ENCODE measurements at places on chromosomes 5 and 9.

- DNase-seq: no peak
These were observed 101.7 kb downstream of the RANBP17 start for GRCh38 chr5:170963521-170963920.

DNA sequence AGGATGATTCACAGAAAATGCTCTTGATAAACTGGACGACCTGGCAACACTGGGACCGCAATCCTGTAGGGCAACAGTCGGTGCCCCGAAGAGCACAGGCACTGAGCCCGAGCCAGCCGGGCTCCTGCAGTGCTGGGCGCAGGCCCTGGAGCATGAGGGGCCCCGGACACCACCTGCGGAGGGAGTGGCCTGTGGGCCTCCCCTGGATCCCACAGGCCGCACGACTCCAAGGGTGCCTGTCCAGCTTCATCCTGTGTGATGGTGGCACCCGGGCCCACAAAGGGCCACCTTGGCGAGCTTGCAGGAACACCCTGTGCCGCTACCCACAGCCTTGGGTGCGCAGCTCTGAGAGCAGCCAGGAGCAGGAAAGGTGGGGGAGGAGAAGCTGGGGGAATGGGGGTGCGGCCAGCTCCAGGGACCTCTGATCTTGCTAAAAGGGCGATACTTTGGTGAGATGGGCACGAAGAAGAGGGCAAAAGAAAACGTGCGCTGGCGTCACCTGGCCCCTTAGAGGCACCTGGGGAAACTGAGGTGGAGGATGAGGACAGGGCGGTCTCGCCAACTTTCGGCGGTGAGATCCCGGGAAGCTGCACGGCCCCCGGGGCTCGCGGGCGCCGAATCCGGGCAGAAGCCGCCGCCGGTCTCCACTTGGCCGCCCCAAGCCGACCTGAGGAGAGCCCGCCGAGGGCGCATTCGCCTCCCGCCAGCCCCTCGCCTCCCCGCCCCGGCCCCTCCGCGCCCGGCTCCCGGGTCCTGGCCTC, 722 bp downstream of the TBC1D9B start:
- DNase-seq: no peak

DNA sequence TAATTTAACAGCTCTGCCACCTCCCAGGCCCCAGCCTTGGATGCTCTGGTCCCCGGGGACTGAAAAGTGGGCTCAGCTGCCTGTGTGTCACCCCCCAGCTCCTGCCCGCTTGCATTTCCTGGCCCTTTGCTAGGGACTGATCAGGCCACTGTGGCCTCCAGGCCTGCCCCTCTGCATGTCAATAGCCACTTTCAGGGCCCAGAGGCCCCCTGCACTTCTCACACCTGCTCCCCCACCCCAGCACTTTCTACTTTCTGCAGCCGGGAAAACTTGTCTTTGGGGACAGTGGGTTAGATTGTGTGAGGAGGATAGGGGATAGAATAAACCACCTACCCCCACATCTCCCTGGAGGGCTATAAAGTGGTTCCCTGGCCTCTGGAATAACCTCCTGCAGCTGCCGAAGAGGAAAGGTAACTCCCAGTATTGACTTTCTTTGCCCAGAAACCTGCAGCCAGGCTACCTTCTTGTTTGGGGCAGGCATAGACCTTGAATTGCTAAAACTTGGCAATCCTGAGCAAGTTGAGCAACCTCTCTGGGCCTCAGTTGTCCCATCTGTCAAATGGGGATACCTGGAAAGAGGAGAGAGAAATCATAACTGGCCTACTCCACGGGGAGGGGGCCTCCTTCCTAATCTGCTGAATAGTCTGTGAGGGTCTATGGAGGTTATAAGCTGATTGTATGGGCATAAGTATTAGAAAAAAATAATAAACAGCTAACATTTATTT, 7.8 kb downstream of the AIF1L start:
- no peak for DNase-seq

GRCh38 chr9:27195191-27195590, 86.2 kb downstream of the TEK start:
- no peak for DNase-seq

DNA sequence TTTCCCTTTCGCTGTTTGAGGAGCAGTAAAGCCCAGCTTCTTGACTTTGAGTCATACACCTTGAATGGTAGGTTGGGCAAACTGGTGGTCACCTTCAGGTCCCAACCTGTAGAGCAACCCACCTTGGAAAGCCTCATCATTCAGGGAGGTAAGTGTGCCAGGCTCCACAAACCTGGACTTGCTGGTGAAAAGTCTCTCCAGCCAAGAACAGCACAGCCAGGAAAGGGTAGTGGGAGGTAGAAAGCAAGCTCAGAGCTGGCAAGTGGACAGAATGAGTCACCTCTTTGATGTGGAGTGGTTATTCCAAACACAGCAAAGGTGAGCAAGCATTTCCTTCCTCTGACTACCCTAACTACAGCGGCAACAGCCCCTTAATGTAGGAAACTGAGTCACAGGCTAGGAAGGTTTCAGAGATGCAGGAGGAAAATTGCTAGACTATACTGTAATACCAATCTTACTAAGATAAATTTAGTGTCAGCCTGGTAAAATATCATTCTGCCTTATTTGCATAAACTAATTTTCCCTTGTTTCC, 117.5 kb upstream of the MTAP start:
- no peak for DNase-seq

DNA sequence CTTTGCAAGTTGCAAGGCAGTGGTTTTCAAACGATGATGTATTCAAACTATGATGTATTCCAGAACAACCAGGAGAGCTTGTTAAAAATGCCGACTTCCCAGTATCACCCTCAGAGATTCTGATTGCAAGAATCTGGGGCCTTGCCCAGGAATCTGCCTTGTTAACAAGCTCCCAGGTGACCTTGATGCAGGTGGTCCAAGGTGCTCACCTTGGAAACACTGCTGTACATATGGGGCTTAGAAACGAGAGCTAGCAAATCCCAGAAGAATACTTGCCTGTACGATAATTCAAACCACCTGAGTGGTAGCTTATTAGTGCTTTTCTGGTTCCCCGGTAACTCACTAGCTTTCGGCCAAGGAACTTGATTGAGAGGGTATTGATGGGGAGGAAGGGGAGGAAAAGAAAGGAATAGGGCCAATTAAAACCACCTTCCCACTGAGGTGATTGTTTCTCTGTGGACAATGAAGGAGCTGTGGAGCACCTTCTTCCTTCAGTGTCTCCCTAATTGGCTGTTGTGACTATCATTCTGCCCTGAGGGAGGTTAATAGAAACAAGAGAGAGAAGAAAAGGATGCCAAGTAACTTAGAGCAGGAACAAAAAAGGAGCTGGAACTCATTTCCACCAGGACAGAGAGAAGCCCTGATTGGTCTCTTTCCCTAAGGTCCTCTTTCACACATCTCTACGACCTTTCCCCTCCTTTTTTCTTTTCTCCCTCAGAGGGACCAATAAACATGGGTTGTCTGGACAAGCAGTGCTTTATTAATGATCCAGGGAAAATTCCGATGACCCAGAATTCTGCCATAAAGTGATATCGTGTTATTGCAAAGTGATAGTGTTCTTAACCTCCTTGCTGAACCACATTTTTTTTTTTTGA, 218.8 kb downstream of the TMEM167A start:
- DNase-seq: no peak

- DNase-seq: no peak
These were observed 28.1 kb downstream of the FAM114A2 start for GRCh38 chr5:154010660-154011059.

DNA sequence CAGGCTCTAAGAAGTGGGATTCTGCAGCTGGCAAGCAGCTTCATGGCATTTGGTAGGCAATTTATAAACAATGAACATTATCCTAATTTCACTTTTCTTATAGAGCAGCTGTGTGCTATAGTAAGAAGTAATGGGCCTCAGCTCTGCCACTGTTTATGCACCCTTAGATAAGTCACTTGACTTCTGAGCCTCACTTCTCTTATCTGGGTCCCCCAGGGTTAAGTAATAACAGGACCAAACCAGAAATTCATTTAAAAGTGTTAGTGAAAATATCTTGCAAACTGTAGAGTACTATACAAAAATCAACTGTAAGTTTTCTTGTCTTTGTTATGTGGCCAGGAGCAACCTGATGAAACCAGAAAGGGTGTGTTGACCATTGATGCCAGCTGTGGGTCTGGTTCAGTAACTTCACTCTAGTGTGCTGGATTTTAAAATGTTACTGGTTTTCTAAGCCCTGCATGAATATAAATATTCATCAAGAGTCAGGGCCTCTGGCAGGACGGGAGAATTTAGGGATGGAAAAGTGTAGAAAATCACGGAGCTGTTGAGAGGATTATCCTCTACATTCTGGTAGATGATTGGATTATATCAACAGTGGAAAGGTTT, 24.2 kb downstream of the TNFAIP8 start:
- no peak for DNase-seq

DNA sequence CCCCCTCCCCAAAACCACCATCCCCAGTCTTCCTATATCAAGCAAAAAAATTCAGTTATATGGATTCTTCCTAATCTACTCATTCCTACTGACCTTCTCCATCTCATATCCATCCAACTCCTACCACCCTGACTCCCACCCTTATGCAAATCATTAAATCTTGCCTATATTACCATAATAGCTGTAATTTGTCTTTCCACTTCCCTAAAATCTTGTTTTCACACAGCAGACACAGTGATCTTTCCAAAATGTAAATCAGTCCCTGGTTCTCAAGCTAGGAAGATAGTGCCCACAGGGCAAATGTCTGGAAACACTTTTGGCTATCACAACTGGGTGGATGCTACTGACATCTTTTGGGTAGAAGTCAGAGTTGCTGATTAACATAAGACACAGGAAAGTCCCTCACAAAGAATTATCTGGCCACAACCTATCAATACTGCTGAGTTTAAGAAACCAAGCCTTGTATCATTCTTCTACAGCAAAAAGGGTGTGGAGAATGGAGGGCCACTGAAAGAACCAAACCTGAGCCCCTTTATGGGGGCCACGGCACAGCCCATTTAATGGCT, 1.4 kb downstream of the SRA1 start:
- peak; percentile 25 for DNase-seq

DNA sequence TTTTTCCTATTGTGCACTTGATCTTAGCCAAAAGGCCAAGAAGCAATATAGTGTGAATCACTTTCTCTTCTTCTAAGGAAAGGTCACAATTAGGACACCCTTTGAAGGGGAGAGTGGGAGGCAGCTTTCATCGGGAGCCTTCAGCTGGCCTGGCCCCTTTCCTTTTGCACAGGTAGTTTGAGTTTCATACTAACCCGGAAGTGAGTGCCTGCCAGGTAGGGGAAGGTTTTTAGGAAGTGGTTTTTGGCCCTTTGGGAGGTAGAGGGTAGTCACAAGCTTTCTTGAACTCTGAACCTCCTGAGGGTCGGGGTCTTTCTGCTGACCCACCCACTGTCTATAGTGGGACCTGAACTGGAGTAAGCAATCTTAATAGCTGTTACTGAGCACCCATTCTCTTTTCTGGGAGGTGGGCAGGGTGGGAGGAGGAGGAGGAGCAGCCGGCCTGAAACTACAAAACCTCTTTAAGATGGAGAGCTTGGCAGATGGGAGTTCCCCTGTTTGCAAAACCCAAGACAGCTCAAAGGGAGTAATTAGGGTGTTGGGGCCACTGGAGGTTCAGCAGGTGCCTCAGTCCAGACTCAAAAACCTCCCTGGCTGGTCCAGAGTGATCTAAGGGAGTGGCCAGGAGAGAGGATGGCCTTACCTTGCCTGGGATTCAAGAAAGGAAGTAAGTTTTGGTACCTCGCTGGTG, 6.0 kb downstream of the LARP1 start:
- no peak for DNase-seq

DNA sequence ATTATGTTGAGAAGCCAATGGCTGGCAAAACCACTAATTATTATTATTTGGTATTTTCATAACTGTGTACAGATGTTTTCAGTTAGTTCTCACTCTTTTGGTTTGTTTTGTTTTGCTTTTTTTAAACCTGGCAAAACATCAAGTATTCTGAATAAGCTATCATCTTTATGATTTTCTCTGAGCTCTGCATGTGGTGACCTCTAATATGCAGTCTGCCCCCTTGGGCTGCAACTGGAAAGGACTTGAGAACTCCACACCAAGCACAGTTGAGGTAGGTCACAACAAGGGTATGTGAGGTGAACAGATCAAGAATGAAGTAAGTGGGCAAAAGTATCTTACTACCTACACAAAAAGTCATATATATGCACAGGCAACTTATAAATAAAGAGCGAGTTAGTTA, 202.2 kb downstream of the NFIB start:
- no peak for DNase-seq

GRCh38 chr9:18493451-18493993, 19.6 kb downstream of the ADAMTSL1 start:
- DNase-seq: no peak

DNA sequence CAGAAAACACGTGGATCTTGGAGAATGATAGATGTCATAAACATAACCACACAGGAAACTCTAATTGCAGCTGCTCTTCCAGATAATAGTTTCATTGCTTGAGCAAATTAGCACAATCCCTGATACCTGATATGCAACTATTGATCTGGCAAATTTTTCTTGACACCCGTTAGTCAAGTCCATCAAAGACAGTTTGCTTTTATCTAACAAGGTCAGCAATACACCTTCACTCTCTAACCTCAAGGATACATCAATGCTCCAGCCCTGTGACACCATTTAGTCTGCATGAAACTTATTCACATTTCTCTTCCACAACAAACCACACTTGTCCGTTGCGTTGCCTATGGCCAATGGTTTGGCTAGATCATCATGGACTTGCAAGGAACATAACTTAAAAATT, 16.6 kb downstream of the UGT3A1 start:
- DNase-seq: no peak

- no peak for DNase-seq
These were observed 245.1 kb downstream of the MAST4 start for GRCh38 chr5:66841264-66841663.

DNA sequence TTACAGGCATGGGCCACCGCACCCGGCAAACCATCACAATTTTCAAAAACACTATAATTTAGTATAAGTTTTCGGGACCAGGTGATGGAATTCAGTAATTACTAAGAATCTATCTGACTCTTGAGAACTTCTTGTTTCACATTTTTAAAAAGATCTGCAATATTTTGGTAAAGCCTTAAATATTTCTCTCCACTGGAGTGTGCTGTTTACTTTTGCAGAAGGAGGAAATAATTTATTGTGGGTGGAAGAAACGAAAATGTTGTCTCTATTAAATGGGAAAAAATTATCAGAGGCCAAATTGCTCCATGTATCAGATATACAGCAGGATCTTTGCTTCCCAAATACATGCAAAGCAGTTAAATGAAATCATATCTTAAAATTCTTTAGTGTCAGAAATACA, 566.8 kb upstream of the CYLC2 start:
- no peak for DNase-seq

GRCh38 chr9:17864951-17865350, 286.1 kb downstream of the SH3GL2 start:
- no peak for DNase-seq

Data from inflammatory macrophage treated with lipopolysaccharide for 1 hour (primary cell).